ENCODE measurements at places on chromosomes 4 and X. TPM values are rescaled to one million over a fixed set of nuclear protein-coding genes. Genes with fewer than 3 reads are reported as not detected.
A peak's percentile ranks its signal among the peaks of the same experiment; 100 is the strongest.

EDA2R gene
- total RNA-seq: 19.5 TPM

GPRASP3 gene
- 1.5 TPM for total RNA-seq

GRCh38 chr4:40196724-40197281, at the start of gene RHOH:
TSS of gene RHOH (plus strand) at chr4:40197031. CDS start at chr4:40243387, 46,356 bp downstream.
- no peak for DNase-seq

DNA sequence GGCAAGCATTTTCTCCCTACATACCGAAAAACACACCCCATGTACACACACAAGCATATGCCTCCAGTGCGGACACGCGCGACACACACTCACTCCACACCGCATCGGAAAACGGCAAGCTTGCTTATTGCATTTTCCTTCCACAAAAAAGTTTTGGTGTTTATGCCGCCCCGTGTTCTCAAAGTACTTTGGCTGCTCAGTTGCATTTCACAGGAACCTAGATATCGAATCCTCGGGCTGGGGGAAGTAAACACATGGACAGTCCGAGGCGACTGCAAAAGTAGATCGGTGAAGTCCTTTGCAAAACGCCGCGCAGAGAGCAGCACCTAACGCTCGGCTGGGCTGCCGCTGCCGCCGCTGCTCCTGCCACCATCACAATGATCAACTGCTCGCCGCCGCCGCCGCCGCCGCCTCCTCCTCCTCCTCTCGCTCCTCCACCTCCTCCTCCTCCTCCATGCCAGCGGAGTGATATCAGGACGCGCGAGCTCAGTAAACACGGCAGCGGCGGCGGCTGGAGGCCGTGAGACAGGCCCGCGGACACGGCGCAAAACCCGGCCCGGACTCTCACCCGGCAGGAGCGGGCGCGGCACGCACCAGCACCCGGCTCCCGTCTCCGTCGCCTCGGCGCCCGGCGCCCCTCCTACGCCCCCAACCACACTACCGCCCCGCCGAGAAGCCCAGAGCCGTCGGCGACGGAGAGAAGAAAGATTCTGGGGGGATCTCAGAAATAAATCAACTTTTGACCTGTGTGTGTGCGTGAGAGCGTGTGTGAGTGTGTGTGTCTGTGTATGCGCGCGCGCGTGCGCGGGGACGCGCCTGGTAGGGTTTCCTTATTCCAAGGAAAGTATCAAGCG, at the start of gene MAML3:
Gene MAML3, minus strand, starts transcription at position 467 of the 854 bp plus-strand sequence. CDS start 857 bp downstream, outside the sequence.
- peak; percentile 88 for DNase-seq

GRCh38 chr4:66197451-66197850, 527.2 kb upstream of the EPHA5 start:
- DNase-seq: no peak

DNA sequence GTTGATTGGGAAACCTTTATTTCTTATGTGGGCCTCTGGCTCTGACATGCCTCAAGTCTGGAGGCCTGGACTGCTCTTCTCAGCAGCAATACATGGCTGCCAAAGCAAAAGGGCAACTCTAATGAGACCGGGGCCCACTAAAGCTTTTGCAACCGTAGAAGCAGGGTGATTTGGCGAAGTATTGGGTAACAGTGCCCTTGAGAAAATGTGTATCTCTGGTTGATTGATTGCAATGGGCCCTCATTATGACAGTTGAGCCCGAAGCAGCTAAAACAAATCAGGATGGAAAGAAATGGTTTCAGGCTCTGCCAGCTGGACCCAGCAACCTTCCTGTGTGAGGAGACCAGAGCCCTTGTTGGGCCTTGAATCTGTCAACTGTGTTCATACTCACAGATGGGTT, 73.4 kb downstream of the CLCN4 start:
- no peak for DNase-seq

GRCh38 chrX:135463937-135464336, 42.2 kb downstream of the SMIM10L2A start:
- DNase-seq: peak; percentile 39

All from SK-MEL-5 (cell line).